Cerebellar nuclear complex (tissue), 1 donor: ENCODE measurements at places on chromosomes 13 and 19.

- no peak for DNase-seq
Measured at GRCh38 chr19:17385878-17386611, 8.0 kb downstream of the CCDC194 start.

DNA sequence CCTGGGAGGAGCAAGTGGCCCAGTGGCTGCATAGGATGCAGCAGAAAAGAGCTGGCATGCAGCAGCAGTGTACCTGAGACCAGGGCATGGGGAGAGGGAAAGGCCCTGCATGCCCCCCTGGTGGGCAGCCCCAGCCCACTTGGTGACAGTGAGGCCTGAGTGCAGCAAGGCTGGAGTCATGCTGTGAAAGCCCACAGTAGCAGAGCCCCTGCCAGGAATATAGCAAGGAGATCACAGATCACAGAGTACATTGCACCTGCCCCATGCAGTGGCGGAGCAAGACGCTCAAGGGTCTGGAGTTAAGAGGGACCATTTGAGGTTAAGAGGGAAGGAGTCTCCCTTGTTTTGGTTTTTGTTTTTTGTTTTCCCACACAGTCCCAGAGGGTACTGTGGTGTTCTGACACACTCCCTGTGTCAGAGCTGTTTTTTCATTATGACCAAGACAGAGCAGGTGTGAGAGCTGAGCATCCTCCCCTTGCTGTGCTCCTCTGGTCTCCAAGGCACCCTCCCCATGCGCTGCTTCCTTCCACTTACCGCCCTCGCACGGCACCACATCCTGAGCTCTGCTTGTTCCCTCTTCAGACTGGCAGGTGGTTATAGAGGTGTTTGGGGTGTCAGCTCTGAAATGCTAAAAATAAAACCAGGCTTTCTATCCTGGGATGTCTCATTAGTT is 85.0 kb upstream of the UBL3 start:
- DNase-seq, result no peak

DNA sequence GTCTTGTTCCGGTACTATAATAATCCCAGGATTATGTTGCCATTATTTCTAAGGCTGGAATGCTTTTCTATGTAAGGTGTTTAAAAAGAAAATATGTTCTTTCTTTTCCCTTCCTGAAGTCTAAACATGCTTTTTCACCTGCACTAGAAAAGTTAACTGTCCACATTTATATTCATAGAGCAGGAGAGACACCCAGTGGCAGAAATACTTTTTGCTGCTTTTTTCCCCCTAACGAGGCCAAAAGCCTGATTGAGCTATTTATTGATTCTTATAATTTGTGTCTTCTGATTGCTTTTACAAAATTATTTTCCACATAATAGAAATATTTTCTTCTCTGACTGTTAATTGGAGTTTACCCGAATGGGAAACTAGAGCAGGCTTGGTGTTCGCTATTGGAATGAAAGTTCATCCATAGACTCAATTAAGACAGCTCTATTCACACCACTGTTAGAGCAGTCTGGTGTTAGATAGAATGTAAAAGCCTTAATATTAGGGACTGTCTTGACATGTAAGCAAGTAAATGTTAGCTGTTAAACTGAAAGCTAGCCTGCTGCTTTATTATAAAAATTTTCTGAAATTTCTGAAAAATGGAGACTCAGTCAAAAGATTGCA is 15.8 kb downstream of the GPR180 start:
- peak; percentile 22 for DNase-seq

- DNase-seq, result no peak
Measured at GRCh38 chr13:21006141-21007005, 55.0 kb downstream of the LATS2 start.
